ENCODE measurements at places on chromosomes 2 and 18.

DNA sequence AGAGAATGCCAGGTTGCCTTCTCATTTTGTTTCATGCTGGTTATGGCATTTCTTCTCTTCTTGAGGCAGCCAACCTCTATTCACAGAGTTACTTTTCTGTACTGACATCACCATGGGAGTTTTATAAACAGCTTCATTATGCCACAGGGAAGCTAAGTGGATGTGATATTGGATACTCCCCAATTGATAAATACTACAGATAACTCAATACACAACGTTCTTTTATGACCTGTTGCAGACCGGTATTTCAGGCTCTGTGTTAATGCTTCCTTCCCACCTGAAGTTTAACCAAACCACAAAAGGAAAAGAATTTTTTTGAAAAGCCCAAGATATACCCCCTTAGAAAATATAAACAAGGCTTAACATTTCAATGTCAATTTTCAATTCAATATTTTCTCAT, 258.3 kb upstream of the SOX11 start:
- no peak for DNase-seq

- no peak for DNase-seq
Observed at GRCh38 chr2:231720987-231721966, 13.0 kb downstream of the PTMA start.

DNA sequence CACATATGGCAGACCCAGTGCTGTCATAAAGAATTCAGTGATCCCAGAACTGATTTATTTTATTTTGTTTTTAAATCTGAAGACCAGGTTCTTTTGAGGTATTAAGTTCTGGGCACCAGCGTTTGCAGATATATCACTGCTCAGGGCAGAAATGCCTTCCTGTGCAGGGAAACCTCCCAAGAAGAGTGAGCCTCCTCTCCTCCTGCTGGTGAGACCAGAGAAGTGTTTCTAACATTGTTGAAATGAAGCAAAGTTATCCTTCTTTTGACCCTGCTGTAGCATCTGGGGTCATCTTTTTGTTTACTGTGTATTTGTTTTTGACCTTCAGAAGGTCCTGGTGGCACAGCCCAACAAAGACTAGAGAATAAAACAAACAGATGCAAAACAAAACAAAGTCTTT, 94.0 kb downstream of the AQP4 start:
- no peak for DNase-seq

DNA sequence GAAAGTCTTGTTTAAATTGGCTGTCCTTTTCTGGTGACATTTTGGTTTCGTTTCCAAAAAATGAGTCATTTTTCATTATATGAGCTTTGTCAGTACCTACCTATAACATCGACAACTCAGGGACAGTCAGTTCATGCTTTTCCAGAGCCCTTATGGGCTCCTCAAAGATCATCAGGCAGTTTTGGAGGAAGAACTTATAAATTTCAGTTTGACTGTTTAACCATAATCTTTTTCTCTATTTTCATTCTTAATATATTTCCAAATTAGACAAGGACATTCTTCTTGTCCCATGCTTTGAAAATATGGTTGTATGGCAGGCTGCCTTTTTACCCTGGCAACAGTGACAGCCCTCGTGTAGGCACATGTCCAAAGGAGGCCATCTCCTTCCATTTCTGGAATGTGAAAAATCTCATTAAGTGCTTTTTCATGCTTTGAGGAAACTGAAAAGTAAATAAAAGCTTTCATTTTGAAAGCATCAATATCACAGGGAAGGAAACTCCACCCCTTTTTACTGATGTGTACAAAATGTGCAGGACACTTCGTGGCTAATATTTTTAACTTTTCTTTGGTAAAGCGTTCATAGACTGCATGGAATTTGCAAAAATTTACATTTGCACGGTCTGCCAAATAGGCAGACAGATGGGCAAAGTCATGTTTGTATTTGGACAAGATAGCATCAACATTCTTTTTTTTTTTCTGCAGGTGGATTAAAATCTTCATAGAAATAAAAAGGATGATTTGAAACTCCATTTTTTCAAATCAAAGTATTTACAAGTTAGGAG, 7.2 kb upstream of the PROC start:
- no peak for DNase-seq

DNA sequence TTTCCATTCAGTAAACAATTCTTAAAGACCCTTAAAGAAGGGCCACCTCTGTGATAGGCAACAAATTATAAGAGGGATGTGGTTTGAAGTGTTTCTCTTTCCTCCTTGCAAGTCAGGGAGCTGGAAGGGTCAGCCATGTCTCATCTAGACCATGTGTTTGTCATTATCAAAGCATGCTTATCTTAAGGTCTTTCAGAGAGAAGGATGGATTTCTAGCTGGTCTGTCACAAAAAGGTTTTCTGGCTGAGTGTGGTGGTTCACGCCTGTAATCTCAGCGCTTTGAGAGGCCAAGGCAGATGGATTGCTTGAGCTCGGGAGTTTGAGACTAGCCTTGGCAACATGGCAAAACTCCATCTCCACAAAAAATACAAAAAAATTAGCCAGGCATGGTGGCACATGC, 59.2 kb upstream of the PEX13 start:
- DNase-seq = no peak

DNA sequence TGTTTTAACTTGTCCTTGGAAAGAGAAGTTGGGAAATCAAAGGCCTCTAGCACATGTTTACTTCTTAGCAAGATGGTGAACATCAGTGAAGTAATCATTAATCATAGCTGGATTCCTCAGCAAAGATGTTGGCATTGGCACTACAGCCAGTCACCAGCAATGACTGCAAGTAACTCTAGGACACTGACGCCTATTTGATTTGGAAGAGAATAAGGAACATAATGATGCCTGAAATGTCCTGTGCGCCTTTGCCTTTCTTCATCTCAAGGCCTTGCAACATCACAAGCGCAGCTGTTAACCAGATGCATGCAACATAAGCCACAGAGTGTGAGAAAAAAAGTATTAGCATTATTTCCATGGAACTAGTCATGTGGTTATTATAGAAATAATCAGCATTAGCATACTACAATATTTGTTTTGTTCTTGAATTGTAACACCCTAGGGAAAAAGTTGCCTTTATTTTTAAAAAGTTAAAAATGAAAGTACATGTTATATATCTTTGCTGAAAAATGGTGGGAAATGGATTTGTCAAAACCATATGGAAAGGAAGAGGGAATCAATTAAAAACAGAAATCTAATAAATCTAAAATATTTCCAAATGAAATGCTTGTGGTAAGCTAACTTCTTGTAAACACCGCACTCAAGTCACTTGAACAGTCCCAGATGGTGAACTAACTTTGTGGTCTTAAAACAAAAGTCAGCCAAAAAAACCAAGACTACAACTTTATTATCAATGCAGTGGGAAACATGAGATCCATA, 55.6 kb downstream of the THADA start:
- no peak for DNase-seq

DNA sequence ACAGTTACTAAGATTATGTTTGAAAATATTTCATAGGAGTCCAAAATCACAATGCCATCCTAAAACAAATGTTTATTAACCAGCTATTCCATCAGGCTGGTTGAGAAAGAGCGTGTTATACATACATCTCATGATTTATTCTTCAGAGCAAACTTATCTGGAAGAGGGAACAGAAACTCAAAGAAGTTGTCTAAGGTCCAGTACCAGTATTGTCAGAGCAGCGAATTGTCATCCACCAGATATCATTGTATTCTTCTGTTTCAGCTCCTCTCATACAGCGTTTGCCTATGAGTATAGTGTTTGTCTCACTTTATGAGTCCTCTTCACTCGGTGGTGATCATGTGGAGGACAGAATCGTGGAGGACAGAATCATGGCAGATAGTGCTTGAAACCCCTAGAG, 238.2 kb downstream of the OSR1 start:
- DNase-seq = no peak

DNA sequence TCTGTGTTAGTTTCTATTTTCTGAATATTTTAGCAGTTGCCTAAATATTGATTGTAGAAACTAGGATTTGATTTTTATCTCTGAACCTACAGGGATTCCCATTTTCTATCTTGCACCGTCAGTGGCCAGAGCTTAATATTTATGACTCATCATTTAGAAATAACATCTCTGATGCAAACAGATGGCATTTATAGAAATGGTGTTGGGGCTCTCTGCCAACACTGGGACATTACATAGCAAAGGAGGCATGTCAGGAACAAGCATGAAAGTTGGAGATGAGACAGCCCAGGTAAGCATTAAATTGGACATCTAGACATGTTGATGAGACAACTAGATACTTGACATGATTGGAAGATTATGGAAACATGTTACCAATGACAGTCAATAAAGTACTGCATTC, 165.3 kb upstream of the SYT4 start:
- no peak for DNase-seq

GRCh38 chr2:150591496-150592285, 104.2 kb upstream of the RND3 start:
- DNase-seq = no peak

GRCh38 chr2:62657783-62658182, 47.7 kb upstream of the EHBP1 start:
- no peak for DNase-seq

DNA sequence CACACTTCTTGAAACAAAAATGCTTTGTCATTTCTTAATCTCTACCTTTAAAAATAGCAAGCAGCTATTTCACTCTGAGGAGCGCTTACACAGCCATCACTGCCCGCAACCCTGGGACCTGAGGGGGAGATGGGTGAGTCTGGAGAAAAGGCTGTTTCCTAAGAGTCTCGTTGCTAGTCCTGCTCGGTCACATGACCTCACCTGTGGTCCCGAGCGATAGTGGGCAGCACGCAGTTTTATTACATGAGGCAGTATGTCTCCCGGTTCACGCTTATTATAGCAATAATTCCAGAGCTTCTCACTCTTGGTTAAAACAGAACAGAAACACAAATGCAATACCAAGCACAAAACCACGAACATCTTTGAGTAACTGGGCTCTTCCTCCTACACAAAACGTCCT, 105.3 kb downstream of the ZNF516 start:
- DNase-seq = no peak

- no peak for DNase-seq
Observed at GRCh38 chr2:173357346-173357745, 2.7 kb downstream of the CDCA7 start.

GRCh38 chr2:16623564-16624435, 41.8 kb downstream of the CYRIA start:
- no peak for DNase-seq

DNA sequence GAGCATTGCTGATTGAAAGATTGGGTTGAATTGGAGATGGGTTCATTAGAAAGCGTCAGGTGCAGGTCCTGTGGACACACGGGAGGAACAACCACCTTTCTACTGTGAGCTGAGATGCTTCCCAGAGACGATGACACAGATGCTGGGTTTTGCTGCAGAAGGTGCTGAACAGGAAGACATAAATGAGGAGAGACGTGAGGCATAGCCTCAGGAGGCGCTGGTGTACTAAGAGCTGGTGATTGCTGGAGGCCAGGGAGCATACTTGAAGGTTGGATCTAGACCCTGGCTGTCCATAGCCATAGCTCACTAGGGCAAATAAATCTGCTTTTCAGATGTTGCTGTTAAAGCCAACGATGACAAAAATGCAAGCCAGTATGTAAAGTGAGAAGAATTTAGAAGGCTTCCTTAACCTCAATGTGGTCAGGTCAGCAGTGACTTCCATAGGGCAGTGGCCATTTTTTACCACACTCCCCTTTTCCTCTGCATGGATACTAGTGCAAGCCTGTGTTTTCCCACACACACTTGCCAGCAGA, 153.7 kb downstream of the SOX11 start:
- DNase-seq = no peak

DNA sequence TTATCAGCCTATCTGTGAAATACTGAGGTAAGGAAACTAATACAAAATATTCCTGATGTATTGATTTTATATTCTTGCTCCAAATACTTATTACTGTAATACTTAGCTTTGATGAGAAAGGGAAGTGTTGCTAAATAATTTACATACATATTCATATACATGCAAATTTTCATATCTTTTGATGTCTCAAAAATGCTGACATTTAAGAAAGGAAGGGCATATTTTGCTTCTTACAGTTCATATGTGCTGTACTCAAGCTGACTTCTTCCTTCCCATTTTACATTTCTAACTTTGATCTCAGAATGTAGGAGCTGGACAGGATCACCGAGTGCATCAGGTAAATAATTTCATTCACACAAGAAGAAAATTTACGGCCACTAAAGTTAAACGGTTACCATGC, 399.2 kb upstream of the VWC2L start:
- DNase-seq = no peak

- DNase-seq = no peak
Observed at GRCh38 chr18:79566771-79567431, 112.7 kb upstream of the CTDP1 start.

DNA sequence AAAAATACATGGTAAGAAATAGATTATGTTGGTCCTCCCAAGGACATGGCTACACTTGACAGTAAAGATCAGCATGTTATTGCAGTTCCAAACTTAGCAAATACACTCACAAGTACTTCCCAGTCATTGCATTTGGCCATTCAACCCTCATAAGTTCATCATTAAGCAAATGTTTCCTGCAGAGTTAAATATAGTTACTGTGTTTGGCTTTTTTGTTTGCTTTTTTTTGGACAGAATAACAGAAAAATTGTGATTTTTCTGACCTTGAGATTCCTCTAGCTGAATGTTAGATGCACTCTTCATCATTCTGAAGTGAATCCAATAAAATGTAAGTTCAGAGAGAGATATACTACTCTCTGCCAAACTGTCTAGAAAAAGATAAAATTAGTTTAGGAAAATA, 295.3 kb downstream of the GPD2 start:
- no peak for DNase-seq

GRCh38 chr2:5520463-5520972, 171.7 kb upstream of the SOX11 start:
- no peak for DNase-seq

GRCh38 chr2:119649364-119649917, 29.6 kb upstream of the TMEM177 start:
- DNase-seq = no peak

Data from activated naive CD4-positive, alpha-beta T cell treated with anti-CD3 and anti-CD28 coated beads, Interleukin-2, amount 50 U/mL, for 16 hours (primary cell).